Activated naive CD4-positive, alpha-beta T cell treated with anti-CD3 and anti-CD28 coated beads for 36 hours (primary cell): ENCODE measurements at places on chromosomes 13 and 19.

- DNase-seq = peak; percentile 53
Observed at GRCh38 chr13:99969919-99970650, 1.5 kb downstream of the ZIC5 start.

GRCh38 chr19:1618157-1619093 lies 13.2 kb upstream of the UQCR11 start:
- peak; percentile 41 for DNase-seq

DNA sequence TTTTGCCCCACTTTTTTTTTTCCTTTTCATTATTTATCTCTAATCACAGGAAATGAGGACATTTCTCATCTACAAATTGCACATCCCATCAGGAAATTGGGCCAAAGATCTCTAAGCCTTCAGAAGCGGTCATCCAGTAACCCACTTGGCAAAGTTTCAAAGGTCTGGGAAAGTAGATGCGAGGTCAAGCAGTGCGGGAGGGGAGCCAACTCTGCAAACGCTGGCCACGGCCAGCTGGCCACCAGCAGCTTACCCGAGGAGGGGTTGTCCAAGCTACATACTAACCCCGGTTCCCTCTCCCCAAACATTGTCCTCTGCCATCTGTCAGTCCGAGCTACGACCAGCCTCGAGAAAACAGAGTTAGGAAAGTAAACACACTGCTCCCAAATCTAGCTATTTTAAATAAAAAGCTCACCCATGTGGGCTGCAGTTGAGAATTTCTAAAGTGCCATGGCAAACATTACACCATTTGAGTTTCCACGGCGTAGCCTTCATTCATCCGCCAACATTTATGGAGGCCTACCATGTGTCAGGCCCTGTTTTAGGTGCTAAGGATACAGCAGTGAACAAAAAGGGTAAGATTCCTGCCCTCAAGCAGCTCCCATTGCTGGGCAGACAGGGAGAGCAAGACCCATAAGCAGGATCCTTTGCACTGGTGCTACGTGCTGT lies 11.5 kb downstream of the FFAR2 start:
- DNase-seq = no peak

DNA sequence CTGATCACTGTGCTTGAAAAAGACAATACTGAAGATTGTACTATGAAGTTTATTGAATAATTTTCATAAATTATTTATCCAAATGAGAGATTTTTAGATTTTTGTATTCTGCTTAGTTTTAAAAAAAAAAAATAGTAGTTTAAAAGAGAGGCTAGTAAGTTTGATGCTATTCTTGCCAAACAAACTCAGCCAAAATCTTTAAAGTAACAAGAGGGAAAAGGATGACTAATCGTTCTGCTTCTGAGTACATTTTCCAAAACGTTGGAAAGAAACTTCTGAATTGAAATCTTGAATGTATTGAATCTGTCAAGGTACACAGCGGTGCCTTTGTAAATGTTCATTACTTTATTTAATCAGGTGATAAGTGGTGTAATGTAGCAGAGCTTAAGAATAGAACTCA lies 34.4 kb downstream of the NUP58 start:
- no peak for DNase-seq

- no peak for DNase-seq
Observed at GRCh38 chr13:74251778-74252519, 117.7 kb upstream of the KLF12 start.

DNA sequence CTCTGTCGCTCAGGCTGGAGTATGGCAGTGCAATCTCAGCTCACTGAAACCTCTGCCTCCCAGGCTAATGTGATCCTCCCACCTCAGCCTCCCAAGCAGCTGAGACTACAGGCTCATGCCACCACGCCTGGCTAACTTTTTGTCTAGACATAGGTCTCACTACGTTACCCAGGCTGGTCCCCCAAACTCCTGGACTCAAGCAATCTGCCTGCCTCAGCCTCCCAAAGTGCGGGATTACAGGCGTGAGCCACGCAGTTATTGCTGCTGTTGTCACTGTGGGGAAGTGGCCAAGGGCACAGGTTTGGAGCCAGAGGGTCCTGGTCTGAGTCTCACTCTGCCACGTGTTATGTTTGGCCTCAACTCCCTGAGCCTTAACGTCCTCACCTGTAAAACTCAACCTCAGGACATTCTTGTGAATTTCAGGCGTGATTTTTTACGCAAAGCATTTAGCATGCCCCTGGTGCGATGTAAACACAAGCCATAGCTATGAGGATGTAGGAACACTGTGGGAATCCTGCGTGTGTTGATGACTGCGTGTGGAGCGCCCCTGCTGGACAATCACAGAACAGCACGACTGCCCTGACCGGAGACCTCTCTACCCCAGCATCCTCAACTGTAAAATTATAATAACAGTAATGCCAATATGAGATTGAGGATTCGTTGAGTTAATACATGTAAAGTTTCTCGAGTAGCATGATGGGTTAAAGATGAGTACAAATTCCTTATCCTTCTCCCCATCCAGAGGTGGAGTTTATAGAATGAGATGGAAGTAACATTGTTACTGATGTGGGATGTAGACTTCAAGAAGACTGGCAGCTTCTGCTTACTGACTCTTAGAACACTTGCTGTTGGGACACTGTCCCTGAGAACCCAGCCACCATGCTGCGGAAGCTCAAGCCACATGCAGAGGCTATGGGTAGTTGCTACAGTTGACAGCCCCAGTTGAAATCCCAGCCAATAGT lies 41.8 kb upstream of the PNMA8B start:
- peak; percentile 75 for DNase-seq

DNA sequence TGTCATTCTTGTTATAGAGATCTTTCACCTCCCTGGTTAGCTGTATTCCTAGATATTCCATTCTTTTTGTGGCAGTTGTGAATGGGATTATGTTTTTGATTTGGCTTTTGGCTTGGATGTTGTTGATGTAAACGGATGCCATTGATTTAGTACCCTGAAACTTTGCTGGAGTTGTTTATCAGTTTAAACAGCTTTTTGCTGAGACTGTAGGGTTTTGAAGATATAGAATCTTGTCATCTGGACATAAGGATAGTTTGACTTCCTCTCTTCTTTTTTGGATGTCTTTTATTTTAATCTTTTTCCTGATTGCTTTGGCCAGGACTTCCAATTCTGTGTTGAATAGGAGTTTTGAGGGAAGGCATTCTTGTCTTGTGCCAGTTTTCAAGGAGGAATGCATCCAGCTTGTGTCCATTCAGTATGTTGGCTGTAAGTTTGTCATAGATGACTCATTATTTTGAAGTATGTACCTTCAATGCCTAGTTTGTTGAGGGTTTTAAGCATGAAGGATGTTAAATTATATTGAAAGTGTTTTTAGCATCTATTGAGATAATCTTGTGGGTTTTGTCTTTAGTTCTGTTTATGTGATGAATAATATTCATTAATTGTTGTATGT lies 16.8 kb downstream of the ZNF431 start:
- DNase-seq = no peak

DNA sequence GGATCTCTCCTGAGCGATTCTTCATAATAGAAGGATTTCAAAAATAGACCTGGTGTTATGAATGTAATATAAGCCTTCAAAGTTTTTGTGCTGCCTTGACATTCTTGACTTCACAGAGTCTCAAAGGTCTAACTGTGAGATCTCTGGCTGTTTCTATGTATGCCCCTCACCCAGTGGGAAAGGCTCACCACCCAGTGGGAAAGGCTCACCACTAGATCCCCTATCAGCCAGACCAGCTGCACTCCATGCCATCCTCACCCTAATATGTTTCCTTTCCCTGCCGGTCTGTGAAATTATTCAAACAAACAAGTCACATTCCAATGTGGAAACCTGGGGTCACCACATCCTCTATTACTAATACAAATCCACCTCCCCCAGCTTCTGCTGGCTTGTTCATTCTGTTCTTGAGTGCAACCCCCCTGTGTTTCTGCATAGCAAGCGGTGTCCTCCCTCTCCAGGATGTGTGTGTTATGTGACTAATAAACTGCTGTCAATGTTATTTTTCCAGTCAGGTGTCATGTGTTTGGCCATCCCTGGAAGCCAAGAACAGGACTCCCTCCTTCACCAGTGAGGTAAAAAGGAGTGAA lies 13.8 kb upstream of the SLITRK1 start:
- DNase-seq = no peak

GRCh38 chr13:38419312-38419873 lies 69.7 kb downstream of the UFM1 start:
- DNase-seq = no peak

- DNase-seq = peak; percentile 73
Observed at GRCh38 chr19:44552324-44552723, 22.8 kb upstream of the CEACAM20 start.

- DNase-seq = no peak
Observed at GRCh38 chr19:45047188-45047797, 8.4 kb downstream of the CLASRP start.

- DNase-seq = no peak
Observed at GRCh38 chr13:106212386-106213010, 323.0 kb downstream of the EFNB2 start.

DNA sequence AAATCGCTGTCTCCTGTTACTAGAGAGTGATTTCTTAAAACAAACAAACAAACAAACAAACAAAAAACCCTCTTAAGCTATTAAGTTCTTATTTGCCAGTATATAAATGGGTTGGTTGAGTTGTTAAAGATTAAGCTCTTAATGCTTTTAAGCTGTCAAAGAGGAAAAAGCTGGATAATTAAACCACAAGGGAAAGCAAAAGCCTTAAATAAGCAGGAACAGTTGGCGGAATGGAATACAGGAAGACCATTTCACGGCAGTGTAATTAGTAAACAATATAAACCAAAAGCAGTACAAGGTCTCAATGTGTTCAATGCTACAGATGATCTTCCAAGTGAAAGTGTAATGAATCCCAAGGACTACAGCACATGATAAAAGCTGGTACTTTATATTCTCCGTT lies 32.2 kb upstream of the GGACT start:
- DNase-seq = no peak

GRCh38 chr19:1745589-1746031 lies 7.7 kb upstream of the ONECUT3 start:
- no peak for DNase-seq

DNA sequence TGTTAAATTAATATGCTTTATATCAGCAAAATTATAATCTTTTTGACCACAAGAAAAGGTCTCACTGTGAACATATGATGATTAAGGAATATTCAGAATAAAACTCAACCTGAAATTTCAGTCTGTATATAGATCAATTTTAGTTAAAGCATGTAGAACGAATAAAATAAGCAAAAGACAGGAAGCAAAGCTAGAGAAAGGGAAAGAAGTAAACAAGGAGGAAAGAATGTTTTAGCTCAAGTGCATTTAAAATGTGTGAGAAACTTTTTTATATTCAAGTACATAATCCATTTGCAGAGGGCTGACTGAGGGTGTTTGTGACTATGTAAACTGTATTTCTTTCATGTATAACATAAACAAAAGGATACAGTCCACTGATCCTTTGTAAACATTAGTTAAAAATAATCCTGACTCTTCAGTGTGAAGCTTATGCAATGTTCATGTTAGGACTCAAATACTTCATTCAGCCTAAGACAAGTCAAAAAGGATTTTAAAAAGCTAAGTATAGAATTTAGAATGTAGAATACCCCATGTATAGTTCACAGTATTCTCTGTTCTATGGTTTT lies 472.1 kb downstream of the DIAPH3 start:
- DNase-seq = no peak
